ENCODE measurements at places on chromosomes 16 and 17.

GRCh38 chr17:1590029-1590746, 27.6 kb upstream of the PITPNA start:
- no peak for DNase-seq

- no peak for DNase-seq
Observed at GRCh38 chr16:30113031-30113710, at the start of gene GDPD3. Gene GDPD3, minus strand, starts transcription at chr16:30113537. Its CDS starts 59 bp downstream, at chr16:30113478.

DNA sequence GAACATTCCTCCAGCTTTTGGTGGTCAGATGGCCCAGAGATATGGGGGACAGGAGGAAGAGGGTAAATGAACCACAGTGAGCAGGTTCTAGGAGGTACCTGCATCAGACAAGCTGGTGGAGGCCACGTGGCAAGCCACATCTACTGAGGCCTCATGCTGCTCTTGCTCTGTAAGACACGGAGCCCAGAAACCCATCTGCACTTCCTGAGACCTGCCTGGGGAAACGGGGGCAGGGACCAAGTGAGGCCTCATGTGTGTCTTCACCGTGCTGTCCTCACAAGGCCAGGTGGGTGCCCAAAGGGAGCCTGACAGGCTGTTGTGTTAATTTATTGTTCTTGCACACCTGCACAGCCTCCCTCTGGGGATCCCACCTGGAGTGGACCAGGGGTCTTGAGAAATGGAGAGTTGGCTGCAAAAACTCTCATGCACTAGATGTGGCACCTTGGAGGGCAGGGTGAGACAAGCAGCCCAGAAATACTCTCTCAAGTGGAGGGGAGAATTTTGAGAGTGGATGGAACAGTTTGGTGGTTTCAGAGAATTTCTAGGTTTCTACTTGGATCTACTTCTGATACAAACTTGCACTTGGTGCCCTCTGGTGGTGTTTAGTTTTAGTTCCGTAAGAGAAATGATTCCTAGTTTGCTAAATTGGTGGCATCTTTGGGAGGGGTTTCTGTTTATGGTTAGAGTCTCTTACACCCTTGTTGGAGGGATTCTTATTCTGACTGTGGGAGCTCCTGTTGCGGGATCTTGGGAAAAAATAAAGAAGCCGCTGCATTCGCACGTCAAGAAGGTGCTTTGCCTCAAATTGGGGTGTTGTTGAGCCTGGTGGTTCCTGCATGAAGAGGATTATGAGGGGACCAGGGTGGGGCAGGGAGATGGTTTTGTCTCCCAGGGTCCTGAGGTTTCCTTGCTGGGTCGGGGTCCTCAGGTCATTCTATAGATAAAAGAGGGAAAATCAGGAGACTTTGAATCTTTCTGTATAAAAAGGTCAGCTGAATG, 47.5 kb downstream of the SLC6A2 start:
- no peak for DNase-seq

DNA sequence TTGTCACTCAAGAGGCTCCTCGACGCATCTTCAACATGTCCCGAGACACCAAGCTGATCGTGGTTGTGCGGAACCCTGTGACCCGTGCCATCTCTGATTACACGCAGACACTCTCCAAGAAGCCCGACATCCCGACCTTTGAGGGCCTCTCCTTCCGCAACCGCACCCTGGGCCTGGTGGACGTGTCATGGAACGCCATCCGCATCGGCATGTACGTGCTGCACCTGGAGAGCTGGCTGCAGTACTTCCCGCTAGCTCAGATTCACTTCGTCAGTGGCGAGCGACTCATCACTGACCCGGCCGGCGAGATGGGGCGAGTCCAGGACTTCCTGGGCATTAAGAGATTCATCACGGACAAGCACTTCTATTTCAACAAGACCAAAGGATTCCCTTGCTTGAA, 101.0 kb downstream of the HS3ST2 start:
- no peak for DNase-seq

DNA sequence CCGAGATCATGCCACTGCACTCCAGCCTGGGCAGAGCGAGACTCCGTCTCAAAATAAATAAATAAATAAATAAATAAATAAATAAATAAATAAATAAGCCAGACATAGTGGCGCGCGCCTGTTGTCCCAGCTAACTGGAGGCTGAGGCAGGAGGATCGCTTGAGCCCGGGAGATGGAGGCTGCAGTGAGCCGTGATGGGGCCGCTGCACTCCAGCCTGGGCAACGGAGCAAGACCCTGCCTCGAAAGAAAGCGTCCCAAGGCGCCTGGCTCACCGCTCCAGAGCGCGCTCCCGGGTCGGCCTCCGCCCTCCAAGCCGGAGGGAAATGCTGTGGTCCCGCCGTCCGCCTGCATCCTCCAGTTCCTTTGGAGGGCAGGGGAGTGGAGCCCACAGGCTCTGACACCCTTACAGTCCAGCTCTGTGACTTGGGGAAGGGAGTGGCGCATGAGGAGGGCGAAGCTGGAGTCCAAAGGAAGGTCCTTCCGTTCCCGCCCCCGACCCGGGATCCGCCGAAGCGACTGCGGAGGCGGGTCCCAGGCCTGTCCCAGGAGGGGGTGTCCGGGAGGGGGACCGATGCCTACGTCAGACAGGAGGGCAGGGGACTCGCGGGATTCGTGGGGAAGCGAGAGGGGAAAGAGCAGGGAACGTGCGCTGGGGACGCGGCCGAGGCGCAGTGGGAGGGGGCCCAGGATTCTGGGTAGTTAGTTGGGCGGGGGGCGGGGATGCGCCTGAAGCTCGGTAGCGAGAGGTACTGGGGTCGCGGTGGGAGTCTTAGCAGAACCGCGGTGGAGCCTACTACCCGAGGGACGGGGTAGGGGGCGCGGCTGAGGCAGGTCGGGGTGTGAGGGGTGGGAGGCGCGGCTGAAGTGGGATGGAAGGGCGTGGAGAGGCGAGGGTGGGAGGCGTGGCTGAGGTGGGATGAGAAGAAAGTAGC, 8.4 kb upstream of the TRPV2 start:
- no peak for DNase-seq

- DNase-seq: no peak
Observed at GRCh38 chr17:44010966-44011647, 3.7 kb downstream of the TMEM101 start.

DNA sequence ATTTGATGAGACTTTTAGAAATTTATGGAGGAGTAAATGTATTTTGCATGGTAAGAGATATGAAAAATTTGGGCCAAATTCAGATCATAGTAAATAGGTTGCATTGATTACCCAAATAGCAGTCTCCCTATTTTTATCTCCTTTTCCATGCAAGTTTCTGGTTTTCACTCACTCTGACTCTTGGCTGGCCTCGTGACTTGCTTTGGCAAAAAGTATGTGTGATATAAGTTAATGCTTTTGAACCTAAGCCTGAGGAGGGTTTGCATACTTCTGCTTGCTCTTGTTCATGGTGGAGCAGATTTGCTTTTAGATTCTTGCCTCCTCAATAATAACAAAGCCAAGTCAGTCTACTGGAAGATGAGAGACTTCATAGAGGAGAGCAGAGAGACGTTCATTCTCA, 1045.9 kb upstream of the CDH8 start:
- DNase-seq: no peak

DNA sequence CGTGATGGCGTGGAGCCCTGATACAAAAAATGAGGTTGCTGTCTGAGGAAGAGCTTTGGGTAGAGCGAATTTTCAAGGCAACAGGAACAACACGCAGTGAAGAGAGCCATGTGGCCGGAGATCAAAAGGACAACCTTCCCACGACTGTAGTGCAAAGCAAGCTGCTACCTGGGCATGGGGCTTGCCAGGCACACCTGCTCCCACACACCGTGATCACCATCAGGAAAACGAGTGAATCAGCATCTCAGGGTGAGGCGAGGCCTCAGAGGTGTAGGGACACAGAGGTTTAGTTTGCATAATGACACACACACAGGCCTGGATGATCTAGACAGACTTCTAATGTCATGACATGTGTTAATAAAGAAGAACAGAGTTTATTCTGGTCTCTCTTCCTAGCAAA, 65.7 kb downstream of the PARN start:
- DNase-seq: no peak

DNA sequence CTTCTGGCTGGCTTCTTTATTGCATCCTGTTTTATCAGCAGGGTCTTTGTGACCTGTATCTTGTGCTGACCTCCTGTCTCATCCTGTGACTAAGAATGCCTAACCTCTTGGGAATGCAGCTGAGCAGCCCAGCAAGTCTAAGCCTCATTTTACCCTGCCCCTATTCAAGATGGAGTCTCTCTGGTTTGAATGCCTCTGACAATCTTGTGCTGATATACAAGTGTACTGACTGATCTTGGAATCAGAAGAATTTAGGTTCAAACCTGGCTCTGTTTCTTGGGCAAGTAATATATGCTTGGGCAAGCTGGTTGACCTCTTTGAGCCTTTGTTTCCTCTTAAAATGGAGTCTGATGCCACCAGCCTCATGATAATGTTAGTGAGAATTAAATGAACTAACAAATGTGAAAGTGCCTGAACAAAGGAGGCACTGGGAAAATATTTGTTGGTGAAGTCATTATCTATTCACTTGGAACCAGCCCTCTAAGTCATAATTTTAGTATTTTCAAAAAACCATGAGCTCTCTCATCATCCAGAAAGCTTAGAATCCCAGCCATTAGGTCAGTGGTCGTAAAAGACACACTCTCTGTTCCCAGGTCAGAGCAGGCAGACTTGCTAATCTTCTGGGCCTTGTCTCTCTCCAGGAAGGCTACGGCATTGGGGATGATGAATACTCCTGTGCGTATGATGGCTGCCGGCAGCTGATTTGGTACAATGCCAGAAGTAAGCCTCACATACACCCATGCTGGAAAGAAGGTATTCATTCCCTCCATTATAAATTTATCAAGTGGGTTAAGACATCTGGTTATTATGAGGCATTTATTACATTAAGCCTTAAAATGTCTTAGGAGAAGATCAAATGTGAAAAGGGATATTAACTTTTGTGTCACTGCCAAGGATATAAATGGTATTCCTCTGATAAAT, 18.1 kb upstream of the ARL2BP start:
- no peak for DNase-seq

GRCh38 chr16:80107900-80108299, 432.9 kb upstream of the DYNLRB2 start:
- no peak for DNase-seq

DNA sequence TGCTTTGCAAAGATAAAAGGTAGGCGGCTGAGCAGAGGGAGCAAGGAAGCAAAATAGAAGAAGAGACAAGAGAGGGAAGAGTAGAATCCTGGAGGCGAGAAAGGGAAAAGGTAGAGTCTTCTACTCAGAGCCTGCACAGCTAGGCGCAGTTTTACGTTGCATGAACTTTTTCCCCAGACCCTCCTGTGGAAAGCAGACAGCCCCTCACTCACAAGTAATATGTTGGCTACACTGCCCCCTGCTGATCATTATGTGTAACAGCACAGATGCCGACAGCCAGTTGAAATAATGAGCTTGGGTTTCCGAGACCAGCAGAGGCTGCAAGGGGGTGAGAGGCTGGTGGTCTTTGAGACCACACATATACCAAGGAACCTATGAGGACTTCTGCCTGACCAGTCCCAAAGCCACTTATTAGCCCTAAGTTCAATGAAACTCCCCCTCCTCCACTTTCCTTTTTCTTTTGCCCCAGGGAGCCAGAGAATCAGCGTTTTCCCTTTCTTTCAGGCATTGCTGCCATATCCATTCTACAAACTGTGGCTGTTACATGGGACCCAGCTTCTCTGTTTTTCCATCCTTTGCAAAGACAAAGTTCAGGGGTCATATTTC, 22.5 kb upstream of the CMTR2 start:
- DNase-seq: no peak

DNA sequence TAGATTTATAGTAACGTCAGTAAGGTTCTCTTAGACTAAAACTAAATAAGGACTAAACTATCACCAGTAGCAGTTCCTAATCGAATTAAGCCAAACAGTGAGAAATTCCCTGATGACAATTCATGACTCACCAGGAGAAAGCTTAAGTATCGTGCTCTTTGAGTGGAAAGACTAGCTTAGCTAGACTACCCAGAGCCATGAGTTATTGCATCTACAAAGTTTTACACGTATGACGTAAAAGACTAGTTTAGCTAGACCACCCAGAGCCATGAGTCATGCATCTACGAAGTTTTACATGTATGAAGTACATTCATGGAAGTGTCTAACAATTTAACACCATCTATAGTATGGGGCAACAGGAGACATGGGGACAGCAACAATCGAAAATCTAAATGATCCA, 36.6 kb downstream of the UBE2G1 start:
- DNase-seq: no peak

GRCh38 chr17:73625006-73625405, 19.2 kb downstream of the SDK2 start:
- DNase-seq: no peak

DNA sequence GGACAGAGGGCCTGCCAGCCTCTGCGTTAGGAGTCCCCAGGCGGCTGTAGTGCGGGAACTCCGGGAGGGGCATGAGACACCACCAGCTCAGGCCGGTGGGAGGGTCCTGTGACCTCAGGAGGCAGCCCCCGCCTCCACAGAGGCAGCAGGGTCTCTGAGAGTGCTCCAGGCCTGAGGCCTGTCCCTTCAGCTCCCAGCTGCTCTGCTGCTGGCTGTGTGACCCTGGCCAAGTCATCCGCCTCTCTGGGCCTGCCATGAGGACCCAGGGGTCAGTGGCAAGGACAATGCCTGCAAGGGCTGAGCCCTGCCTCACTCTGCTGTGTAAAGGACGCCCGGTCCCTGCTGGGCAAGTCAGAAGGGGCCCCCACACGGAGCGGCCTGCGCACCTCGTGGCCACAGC, 27.1 kb upstream of the ZFPM1 start:
- no peak for DNase-seq

GRCh38 chr17:27456681-27457359, 572 bp downstream of the KSR1 start:
- no peak for DNase-seq

GRCh38 chr16:70410734-70411133, 28.2 kb downstream of the ST3GAL2 start:
- no peak for DNase-seq

- no peak for DNase-seq
Observed at GRCh38 chr16:83733301-83733700, 74.5 kb upstream of the HSBP1 start.

GRCh38 chr17:9209347-9209746, 188.0 kb downstream of the NTN1 start:
- no peak for DNase-seq

DNA sequence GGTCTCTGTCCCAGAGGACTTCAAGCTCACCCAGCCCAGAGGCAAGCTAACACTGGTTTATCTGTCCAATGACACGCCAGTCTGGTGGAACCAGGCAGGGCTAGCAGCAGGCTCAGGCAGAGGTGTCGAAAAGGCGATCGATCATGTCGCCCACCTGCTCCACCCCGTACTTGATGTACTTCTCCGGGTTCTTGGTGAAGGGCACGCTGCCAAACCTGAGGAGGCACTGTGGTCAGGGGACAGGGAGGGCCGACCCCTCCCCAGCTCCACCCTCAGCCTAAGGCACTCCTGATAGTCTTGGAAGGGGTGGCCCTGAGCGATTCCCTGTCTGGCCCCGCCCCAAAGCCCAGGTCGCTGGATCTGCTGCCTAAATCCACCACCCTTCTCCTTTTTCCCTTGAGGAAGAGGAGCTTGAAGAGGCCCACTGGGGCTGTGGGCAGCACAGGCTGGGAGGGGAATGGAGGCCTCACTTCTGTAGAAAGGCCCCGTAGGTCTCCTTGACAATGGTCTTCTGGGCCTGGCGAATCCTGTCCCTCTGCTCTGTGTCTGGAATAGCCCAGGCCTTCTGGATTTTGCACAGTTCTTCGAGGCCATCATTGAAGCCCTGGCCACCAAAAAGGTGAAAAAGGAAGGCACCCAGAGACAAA, 4.7 kb downstream of the ZACN start:
- DNase-seq: no peak

Data from stimulated activated CD8-positive, alpha-beta memory T cell treated with anti-CD3 and anti-CD28 coated beads, Interleukin-15, amount 100 ng/mL, for 48 hours (primary cell).